ENCODE measurements at places on chromosomes 1 and 21.

GRCh38 chr1:63892632-63893395, 119.0 kb downstream of the ROR1 start:
- no peak for DNase-seq

DNA sequence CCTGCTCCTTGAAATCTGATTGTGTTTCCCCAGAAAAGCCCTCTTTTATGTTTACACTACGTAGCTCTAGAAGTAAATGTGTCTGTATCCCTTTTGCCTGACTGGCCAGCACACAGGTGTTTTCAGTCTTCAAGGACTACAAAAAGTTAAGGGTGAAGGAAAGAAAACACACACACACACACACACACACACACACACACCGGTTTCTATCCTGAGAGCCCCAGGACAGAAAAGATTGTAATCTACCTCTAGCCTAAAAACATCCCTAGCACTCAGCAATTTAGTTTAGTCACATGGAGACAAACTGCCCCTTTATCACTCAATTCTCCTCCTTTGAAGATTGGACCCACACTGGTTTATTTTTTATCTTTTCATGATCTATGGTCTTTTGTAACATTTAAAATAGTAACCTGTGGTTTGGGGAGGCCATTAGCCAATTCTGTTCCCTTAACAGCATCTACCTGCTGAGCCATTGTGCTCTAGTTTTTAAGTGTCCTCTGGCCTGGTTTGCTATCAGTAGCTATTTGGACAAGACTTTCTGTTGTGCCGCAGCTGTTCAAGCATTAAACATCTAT, 15.8 kb upstream of the TRIM45 start:
- no peak for DNase-seq

DNA sequence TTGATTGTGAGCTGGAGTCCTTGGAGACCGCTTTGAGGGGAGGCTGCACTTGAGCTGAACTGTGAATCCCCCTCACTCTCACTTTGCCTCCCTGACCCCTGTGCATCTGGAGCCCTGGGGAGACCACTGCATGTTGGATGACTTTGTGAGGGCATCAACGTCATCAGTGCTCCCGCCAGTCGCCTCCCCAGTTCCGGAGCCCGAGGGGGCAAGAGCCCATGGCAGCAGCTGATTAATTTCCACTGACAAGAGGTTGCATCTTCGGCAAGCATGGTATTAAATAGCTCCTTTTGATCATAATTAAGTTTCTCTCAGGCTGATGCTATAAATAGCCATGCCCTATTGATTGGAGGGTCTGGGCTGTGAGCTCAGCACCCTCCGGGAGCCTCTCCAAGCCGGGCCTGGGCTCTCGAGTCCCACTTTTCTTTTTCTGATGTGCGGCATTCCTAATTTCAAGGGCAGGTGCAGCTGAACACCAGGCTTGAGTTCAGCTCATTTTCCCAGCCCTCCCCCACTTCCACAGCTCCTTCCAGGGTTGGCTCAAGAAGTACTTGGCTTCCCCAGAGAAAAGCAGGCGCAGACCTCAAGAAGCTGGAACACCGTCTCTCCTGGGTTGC, 33.2 kb downstream of the KCND3 start:
- no peak for DNase-seq

DNA sequence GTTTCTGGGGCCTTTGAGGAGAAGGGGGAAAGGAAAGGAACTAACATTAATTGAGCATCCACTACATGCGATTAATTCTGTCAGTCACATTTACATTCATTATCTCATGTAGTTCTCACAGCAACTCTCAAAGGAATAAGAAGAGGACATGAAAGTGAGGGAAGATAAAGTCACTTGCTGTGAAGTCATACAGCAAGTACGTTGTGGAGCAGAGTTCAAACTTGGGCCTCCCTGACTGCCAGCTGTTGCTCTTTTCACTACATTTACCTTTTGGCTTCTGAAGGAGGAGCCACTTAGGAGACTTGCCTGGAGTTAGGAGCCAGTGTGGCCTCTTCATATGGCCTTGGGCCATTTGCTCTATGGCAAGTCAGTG, 6.2 kb downstream of the ZNF691 start:
- no peak for DNase-seq

- DNase-seq, result no peak
Measured at GRCh38 chr21:20451046-20451445, 547.2 kb upstream of the NCAM2 start.

DNA sequence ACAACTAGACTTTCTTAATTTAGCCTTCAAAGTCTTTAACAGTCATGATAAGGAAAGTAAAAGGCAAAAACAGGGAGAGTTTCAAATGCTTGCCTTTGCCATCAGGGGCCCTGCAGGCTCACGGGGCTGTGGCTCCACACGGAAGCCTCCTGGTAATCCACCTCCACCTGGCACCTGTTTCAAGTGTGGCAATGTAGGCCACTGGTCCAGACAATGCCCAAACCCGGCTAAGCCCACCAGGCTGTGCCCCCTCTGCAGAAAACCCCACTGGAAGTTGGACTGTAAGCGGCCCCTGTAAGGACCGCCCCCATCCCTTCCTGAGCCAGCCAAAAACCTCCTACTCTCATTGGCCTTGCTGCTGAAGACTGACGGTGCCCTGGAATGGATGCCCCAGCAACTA, 32.5 kb downstream of the VN1R5 start:
- no peak for DNase-seq

GRCh38 chr1:206666954-206667665, 17.6 kb upstream of the MAPKAPK2 start:
- DNase-seq, result no peak

GRCh38 chr1:5891137-5891536, 101.1 kb downstream of the NPHP4 start:
- no peak for DNase-seq

- no peak for DNase-seq
Measured at GRCh38 chr1:174880171-174880570, 119.6 kb upstream of the CACYBP start.

DNA sequence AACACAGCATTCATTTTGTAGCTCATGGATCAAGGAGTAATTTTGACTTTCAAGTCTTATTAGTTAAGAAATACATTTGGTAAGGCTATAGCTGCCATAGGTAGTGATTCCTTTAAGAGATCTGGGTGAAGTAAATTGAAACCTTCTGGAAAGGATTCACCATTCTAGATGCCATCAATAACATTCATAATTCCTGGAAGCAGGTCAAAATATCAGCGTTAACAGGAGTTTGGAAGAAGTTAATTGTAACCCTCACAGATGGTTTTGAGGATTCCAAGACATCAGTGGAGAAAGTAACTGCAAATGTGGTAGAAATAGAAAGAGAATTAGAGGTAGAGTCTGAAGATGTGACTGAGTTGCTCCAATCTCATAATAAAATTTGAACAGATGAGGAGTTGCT, 216.6 kb downstream of the GREM2 start:
- no peak for DNase-seq

DNA sequence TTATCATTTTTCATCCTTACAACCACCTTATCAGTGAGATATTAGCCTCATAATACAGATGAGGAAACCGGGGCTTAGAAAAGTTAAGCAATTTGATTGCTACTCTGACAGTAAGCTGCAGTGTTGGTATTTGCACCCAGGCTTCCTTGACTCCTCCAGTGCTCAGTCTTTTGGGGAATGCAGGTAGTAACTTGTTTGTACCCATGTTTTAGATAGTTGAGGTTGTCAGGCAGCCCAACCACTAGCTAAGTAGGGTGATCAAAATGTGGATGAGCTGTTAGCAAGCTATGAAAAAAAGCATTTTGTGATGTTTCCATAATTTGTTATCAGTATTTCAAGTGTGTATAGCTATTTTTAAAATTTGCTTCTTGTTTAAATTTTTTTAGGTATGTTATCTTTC, 80.8 kb downstream of the SASS6 start:
- DNase-seq, result no peak

- DNase-seq, result no peak
Measured at GRCh38 chr1:4526747-4527146, 127.7 kb upstream of the AJAP1 start.

- DNase-seq, result no peak
Measured at GRCh38 chr1:53134961-53135734, 7.3 kb downstream of the SLC1A7 start.

DNA sequence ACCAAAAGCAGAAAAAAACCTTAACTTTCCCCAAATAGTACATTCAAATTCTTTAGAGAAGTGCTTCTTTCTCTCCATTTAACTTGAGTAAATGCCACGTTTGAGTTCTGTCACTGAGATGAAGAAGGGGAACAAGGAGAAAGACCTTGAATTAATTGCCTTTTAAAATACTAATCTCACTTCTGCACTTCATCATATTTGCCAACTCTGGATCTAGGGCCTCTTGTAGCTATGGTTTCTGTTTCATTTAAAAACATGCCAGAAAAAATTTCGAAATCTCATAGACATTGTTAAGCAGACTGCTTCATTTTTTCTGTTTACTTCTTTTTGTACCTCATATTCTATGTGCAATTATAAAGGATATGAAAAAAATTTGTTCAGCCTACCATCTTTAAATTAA, 24.6 kb downstream of the MIXL1 start:
- DNase-seq, result no peak

- DNase-seq, result no peak
Measured at GRCh38 chr1:175073061-175073460, 5.4 kb downstream of the TNN start.

GRCh38 chr1:100321100-100321493, 31.2 kb upstream of the CDC14A start:
- no peak for DNase-seq

DNA sequence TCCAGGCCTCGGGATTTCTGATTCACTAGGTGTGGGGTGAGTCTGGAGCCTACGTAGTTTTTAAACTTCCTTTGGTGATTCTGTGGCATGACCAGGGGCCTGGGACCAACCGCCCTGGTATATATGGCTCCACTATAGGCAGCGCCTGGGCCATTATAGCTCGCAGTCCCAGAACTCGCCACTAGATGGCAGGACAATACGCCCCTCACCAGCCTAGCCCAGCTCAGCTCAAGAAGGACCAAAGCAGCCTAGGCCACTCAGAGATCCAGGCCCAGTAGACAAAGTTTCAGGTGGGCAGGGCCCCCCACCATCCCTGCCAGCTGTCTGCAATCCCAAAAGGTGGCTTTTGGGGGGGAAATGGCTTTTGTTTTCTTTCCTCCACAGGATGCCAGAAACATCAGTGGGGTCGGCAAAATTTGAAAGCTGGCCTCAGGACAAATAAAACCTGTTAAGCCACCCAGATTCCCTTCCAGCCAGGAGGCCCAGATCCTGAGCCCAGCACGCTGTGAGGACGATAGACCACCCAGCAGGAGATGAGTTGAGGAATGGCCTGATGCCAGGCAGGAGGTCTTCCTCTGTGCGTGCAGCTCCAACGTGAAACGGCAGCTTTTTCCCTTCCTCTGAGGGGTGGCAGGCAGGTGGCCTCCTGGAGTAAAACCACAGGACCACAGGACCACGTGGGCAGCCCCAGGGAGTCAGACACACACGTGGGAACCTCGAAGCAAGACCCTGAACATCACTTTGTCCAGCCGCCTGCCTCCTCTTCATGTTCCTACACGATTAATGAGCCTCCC, 24.8 kb upstream of the TMEM51 start:
- DNase-seq, result peak; percentile 62

DNA sequence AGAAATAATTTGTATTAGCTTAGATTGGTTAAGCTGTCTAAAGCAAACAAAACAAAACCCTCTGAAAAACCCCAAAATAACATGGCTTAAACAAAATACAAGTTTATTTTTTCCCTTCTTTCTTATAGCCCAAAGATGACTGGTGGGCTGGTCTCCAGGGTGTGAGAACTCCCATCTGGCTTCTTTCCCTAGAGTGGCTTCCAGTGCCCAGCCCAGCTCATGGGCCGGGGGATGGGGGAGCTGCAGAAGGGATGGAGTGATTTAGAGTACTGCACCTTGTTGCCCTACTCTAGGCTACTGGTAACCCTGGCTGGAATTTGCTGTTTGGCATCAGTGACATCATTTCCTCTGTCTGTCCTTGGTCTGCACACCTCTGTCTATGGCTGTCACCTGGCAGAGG, 223.0 kb downstream of the PBX1 start:
- no peak for DNase-seq

DNA sequence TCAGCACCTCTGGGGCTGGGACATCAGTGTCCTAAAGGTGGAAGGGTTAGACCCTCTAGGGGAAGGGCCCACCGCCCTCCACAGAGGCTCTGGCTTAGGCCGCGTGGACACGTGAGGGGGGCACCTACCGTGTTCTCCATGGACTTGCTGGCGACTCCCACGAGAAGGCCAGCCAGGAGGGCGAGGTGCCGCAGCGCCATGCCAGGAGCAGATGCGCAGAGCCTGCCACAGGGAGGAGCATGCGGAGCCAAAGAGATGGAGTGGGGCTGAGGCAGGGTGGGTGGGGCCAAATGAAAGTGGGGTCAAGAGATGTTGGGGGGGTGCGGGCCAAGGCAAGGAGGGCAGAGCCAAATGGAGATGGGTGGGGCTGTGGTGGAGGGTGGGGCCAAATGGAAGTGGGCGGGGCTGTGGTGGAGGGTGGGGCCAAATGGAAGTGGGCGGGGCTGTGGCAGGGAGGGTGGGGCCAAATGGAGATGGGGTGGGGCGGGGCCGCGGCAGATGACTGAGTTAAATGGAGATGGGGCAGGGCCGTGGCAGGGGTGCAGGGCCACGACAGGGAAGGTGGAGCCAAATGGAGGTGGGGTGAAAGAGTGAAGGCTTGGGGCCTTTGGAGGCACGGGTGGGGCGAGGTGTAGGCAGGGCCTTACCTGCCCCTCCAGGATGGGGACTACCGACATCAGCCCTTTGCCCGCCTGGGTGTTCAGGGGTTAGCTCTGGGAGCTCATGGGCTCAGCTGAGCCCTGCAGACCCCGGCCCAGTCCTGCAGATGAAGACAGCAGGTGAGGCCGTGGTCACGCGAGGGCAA, 17.4 kb upstream of the RNF223 start:
- DNase-seq, result no peak

DNA sequence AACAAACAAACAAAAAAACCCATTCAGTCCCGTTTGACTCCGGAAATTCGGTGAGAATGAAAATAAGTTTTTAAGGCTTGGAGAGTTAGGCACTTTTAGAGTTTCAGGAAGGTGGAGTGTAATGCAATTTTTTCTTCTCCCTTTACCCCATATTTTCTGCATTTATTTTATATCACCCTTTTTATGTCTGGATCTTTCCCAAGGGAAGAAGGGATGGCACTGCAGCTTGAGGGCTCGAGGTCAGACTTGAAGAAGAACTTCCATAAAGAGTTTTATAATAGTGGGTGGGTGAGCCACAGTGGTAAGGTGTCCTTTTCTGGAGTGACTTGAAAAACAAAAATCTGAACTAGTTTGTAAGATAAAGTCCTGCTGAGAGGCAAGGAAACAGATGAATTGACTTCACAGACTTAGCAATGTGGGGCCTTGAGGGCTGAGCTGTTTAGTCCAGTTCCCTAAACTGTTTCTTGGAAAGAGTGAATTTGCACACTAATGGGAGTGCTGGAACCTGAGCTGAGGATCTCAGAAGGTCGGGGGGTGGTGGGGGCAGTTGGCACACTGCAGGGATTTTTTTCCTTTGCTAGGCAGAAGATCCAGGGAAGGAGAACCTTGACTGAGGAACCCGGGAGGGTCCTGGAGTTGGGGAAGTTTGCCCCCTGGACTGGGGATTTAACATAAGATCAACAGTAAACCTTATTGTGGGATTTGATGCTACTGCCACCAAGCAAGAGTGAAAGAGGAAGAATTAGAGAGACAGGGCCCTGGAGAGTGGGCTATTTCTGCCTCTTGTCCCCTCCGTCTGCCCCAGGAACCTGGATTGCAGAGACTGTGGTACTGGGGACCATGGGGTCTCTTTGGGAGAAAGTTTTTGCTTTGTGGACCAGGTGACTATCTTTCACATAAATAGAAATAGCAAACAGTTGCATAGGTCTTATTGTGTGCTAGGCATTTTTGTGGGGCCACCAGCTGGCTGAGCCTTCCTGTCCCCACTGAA, 1.8 kb upstream of the MEX3A start:
- no peak for DNase-seq
